ENCODE measurements at places on chromosomes 4 and X.

DNA sequence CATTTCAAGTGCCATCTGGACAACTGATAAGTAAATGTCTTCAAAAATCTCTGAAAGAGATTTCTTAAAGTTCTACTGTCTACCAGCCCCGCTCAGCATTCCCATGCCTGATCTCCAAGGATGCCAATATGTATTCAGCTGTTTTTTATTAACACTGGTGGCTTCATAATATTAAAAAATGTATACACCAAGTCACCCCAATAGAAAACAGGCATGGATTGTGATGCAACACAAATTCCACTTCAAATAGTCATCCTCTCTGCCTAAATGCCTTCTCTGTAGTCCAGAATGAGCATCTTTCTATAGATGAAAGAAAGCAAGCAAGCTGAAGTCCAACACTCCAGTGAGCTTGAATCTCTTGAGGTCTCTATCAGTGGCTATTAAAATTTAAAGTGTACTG lies 152.2 kb upstream of the PPARGC1A start:
- DNase-seq = no peak

GRCh38 chrX:110131031-110131430 lies 128.1 kb downstream of the TMEM164 start:
- DNase-seq = no peak

DNA sequence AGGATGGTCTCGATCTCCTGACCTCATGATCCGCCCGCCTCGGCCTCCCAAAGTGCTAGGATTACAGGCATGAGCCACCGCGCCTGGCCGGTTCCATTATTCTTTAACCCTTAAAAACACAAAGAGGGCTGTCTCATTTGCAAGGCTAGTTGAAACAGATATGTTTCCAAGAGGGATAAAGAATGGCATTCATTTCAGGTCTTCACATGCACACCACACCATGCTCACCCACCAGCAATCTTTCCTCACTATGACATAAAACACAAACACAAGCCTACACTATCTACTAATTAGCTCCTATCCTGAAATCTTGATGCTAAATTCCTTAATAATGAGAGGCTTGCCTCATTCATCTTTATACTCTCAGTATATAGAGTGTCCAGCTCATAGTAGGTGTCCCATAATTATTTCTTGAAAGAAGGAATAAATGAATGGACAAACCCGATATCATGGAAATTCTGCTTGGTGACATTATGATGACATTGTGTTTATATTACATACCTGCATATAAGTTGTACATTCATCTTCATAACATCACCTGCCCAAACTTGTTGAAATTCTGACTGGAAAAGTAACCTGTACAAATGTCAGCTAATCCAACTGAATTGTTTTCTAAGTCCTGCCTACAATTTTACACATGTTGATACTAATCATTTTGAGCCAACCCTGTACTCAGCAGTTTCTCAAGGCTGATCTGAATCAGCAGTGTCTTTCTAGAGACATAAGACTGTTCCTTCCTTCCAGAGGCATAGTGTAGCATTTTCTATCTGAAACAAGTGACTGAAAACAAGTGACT lies 408.5 kb downstream of the KLHL13 start:
- no peak for DNase-seq

DNA sequence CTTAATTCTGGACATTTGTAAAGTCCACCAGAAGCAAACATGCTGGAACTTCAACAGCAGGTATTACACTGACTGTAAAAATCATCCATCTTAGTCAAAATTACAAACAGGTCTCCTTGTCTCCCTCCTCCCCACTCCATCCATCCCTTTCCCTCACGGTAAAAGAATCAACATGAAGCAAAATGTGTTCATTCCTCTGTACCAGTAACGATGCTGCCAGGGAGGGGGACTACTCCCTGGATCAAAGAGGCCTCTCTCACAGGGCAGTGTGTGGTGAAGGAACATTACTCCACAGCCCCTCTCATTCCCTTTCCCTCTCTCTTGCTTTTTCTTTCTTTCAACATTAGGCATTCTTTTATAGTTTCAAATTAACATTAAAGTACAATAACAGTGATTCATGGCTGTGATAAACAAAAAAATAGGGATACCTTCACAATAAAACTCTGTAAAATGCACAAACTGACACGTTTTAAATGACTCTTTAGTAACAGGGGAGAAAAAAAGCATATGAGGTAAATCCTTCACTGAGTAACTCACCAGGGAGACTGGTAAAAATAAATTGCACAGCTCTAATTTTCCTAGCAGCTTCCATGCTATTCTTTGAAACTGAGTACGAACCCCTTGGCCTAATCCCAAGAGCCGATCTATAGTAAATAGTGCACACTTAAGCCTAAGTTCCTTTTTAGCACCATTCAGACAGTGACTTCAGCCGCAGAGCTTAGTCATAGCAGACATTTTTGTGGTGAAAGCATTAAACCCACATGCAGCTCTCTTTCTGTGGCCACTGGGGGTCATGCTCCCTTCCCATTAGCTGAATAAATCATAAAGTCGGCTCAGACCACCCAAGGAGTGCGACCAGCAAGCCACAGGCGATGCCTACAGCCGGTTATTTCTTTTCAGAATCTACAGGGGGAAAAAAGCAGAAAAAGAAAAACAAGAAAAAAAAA lies 215.6 kb upstream of the GYPA start:
- no peak for DNase-seq

DNA sequence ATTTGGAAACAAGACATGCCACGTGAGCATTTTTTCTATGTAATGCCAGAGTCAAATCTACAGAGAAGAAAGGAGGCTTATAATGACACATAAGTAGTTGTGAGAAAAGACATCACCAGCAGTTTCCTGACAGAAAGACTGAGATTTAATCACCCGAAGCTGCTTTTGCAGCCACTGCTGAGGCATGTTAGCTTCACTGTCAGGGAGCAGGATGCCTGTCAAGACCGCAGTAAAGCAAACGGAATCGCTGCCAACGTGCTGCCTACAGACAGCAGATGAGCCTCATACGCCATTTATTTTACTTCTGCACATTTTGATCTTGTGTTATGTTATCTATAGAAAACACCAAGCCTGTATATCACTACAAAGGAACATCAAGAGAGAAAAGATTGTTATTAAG lies 68.7 kb upstream of the NDST3 start:
- no peak for DNase-seq

GRCh38 chr4:48255959-48256342 lies 13.7 kb downstream of the TEC start:
- no peak for DNase-seq
